Lower lobe of right lung (tissue), 2 donors: ENCODE measurements at places on chromosomes 7 and 10. TPM values are rescaled to one million over a fixed set of nuclear protein-coding genes. Genes with fewer than 3 reads are reported as not detected.

DNA sequence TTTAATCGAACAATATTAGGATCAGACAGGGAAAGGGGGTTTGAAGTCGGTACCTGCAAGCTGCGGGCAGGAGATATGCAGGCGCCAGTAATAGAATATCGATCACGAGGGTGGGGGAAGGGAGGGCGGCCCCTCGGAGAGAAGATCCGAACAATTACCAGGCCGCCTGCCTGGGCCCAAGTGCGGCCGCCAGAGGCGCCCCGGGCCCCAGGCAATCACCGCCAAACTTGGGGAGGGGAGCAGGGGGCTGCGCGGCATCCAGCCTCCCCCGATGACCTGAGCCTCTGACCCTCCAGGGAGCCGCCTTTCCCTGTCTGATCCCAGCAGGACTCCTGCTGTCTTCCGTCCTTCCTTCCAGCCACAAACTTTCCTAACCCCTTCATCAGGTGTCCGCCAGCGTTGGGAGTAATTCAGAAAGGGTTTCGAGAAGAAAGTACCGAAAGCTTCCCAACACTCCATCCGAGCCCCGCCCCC lies 1.1 kb downstream of the NKX1-2 start:
- DNase-seq = no peak
- peaks cover 16% of the 10 kb centered on the region for H3K4me1 ChIP-seq
- peaks cover 99% of the 10 kb centered on the region for H3K27me3 ChIP-seq
- no peak overlapping the region for H3K27ac ChIP-seq
- no peak overlapping the region for H3K4me3 ChIP-seq
- no peaks in the 10 kb centered on the region for H3K36me3 ChIP-seq

The NEUROD6 gene
- total RNA-seq = not detected

DNA sequence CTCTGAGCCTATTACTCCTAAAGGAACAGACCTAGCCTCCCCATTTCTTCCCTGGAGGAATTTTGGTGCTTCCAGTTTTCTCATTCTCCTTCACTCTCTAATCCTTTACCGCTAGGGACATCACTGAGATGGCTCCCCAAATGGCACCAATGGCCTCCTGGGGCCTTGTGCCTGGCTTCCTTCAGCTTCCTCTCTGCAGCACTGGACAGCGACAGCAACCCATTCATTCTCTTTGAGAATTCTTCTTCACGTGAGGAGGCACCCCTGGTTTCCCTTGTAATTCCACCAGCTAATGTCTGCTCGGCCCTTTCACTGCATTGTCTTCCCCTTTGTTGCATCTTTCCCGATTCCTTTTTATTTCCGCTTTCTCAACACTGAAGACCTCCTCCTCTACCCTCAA lies 24.6 kb upstream of the KDM7A start:
- H3K27me3 ChIP-seq = no peaks in the 10 kb centered on the region
- no peaks in the 10 kb centered on the region for H3K36me3 ChIP-seq
- no peak for DNase-seq
- H3K4me3 ChIP-seq = no peak overlapping the region
- no peaks in the 10 kb centered on the region for H3K4me1 ChIP-seq
- H3K27ac ChIP-seq = no peak overlapping the region

GRCh38 chr7:105907129-105907846 lies 30.9 kb upstream of the ATXN7L1 start:
- H3K36me3 ChIP-seq = no peaks in the 10 kb centered on the region
- H3K27me3 ChIP-seq = no peaks in the 10 kb centered on the region
- no peaks in the 10 kb centered on the region for H3K4me1 ChIP-seq
- DNase-seq = no peak

The EZH2 gene
- 3.5 TPM for total RNA-seq
